GM12878 (cell line): ENCODE measurements at places on chromosomes 12 and 14. TPM values are rescaled to one million over a fixed set of nuclear protein-coding genes. Genes with fewer than 3 reads are reported as not detected.

- DNase-seq, result no peak
Observed at GRCh38 chr12:169528-170370, 44.2 kb downstream of the SLC6A12 start.

GRCh38 chr12:51517800-51518199, 73.2 kb upstream of the SCN8A start:
- DNase-seq, result no peak

GRCh38 chr14:69484444-69485314, at the start of gene PLEKHD1:
TSS of gene PLEKHD1 (plus strand) at chr14:69484728. CDS start at chr14:69484966, 238 bp downstream.
- DNase-seq, result no peak

DNA sequence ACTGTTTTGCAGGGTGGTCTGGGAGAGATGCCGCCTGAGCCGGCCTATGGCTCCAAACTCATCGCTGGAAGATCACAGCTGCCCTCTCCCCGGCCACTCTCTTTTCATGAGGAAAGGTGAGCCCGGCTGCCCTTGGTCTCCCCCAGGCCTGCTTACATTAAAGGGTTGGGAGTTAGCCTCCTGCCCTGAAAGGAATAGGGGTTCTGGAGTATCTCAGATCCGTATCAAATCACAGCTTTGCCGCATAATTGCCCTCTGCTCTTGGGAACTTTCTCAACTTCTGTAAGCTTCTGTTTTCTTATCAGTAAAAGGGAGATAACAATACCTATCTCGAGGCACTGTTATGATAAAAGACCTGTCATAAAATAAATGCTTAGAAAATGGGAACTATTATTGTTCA, 17.6 kb downstream of the PHLDA1 start:
- no peak for DNase-seq

DNA sequence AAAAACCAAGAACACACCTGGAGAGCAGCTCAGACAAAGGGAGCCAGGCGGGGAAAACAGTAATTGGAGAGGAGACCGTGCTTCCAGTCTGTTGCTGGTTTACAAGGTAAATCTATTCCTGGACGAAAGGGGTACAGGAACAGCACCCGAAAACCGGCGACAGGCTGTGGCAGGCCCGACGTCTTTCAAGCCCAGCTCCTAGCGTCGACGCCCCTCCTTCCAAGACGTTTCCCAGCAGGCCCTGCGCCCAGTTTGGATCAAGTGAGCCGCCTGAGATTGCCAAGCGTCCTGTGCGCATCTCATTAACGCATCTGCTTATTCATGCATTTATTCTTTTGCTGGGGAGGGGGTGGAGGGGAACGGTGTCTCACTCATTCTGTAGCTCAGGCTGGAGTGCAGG, 1.4 kb downstream of the C12orf56 start:
- no peak for DNase-seq

The CD163L1 gene
- total RNA-seq, result 0.49 and 0.74 TPM in 2 replicates

The EPYC gene
- not detected in 2 replicates for total RNA-seq

GRCh38 chr14:59328454-59328853, 136.7 kb downstream of the GPR135 start:
- no peak for DNase-seq

The BAZ1A gene
- 46.9 and 48.0 TPM in 2 replicates for total RNA-seq

DNA sequence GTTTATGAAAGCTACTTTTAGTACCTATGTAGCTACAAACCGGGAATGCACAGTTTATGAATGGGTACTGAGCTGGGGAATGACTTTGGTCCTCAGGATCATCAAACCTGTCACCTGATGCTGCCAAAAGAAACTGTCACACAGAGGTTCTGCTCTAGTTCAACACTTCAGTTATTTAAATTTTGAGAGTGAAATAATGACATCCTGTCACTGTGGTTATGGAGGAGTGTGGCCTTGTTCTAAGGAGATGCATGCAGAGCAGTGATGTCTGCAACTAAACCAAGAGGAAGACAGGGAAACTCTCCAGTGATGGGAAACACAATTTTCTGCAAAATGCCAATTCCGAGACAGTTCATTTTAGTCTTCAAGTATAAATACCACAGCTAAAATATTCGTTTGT, 4.8 kb upstream of the AEBP2 start:
- DNase-seq, result no peak

GRCh38 chr12:61706783-61707182, 553.4 kb upstream of the USP15 start:
- no peak for DNase-seq

The KCNK13 gene
- not detected in 2 replicates for total RNA-seq

DNA sequence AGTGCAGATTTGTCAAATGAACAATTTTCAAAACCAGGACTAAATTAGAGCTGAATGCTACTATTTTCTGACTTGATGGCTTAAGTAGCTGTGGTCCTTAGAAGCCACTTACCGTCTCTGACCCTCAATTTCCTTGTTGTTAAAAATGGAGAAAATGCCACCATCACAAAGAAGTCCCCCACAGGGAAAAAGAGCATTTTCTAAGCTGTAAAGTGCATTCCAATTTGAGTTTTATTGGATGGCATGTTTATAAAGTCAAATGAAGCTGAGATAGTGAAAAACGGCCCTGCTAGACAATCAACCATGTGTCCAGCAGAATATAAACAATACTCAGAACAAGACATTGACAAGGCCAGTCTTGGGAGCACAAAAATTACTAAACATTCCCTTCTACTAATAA, 53.6 kb downstream of the GOLGA5 start:
- DNase-seq, result no peak

The PLXNC1 gene
- total RNA-seq, result 35.2 and 36.4 TPM in 2 replicates

GRCh38 chr12:12428047-12428446, 71.2 kb downstream of the BORCS5 start:
- no peak for DNase-seq

- no peak for DNase-seq
Observed at GRCh38 chr14:80726211-80726610, 215.3 kb downstream of the CEP128 start.

GRCh38 chr12:108696996-108697290, 34.4 kb downstream of the CORO1C start:
- no peak for DNase-seq

GRCh38 chr14:32167907-32168306, 33.9 kb upstream of the RNU6-7 start:
- no peak for DNase-seq

GRCh38 chr14:52877628-52878027, 73.2 kb downstream of the FERMT2 start:
- DNase-seq, result no peak

The GPRC5A gene
- 2.8 and 3.5 TPM in 2 replicates for total RNA-seq

DNA sequence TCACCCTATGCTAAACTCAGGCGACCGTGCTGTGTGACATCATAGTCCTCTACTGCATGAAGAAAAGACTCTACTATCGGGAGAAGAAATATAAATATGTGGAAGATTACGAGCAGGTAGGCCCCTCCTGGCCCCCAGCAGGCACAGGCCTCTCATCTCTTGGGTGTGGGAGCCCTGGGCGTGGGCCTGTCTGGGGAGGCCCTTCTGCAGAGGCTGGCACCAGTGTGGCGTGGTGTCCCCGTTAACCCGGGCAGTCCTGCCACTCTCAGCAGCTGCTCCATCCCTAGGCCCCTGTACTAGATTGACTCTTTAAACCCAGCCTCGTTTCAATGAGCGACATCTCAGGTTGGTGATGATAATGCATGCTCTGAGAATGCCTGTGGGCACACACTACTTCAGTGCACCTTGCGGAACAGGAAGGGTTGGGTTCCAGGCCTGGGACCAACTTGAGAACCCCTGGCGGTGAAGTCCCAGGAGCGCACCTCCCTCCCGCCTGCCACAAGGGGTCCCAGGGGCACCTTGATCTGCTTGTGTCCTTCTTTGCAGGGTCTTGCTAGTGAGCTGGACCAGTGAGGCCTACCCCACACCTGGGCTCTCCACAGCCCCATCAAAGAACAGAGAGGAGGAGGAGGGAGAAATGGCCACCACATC, 23.2 kb downstream of the P2RX4 start:
- no peak for DNase-seq

GRCh38 chr12:49903351-49903699, 375 bp downstream of the FAIM2 start:
- no peak for DNase-seq
